ENCODE measurements at places on chromosomes 3 and 15.
A peak's percentile ranks its signal among the peaks of the same experiment; 100 is the strongest.

- DNase-seq = no peak
Measured at GRCh38 chr15:77553257-77553656, 79.5 kb downstream of the LINGO1 start.

- DNase-seq = peak; percentile 46
Measured at GRCh38 chr15:83983634-83984458, 251.7 kb upstream of the GOLGA6L4 start.

GRCh38 chr3:195886181-195887141, 21.9 kb downstream of the TNK2 start:
- DNase-seq = no peak

DNA sequence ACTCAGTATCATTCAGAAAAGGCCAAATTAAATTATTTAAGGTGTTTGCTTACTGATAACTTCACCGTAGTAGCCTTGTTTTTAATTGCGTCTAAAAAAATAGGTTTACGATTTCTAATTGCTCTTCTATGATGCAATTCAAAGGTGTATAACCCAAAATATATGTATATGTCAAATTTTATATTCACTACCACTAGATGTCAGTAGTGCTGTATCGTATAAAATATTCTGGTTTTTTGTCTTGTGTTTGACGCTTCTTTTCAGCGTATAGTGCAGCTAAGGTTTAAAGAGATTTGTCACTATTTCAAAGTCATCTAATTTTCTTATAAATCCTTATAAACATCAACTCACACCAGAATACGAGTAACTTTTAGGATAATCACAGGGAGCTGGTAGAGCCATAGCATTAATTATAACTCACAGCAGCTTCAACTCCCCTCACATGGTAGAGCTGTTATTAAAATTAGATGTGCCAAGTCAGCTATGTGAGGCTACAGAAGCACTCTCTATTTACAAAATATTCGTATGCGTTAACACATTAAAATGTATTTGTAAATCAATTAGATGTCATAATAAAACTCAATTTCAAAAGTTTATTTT, 3.5 kb downstream of the PFN2 start:
- DNase-seq = peak; percentile 24

DNA sequence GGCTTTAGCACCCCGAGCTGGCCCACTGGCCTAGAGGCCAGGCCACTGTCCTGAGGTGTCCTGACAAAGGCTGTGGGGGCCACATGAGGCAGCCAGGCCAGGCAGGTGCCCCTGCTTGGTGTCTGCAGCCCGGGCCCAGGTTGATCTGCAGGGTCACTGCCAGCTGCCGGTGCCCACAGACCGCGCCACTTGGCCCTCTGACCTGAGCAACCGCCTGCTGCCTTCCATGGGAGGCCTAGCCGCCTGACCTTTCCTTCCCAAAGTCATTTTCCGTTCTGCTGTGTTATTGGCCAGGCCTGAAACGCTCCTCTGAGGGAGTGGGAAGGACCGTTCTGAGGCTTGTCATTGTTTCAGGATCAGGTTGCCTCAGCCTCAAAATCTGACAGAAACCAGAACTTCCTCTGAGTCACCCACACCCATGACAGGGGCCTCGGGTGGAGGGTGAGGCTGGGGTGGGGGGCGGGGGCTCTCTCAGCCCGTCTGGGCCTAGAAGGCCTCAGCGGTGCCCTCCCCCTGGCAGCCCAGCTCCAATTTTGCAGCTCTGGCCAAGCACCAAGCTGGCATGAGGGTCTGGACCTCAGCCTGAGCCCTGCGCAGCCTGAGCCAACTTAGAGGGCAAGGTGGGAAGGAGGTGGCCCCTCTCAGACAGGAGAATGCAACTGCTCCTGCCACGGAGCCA, 140.7 kb upstream of the MEF2A start:
- peak; percentile 81 for DNase-seq

Data from GM10248 (cell line).